Panc1 (cell line): ENCODE measurements at places on chromosomes 6 and 20. TPM values are rescaled to one million over a fixed set of nuclear protein-coding genes. Genes with fewer than 3 reads are reported as not detected.

Gene GOPC
- 32.2 TPM for total RNA-seq

Gene OR2B2
- total RNA-seq: not detected

Gene GRM1
- total RNA-seq: not detected

Gene RAET1G
- total RNA-seq: 1.2 TPM

Gene ZBTB46
- total RNA-seq: 15.2 TPM

Gene RHAG
- total RNA-seq: 0.23 TPM

Gene PXMP4
- total RNA-seq: 12.0 TPM

Gene GTSF1L
- not detected for total RNA-seq

Gene GJA10
- not detected for total RNA-seq

Gene TRAPPC3L
- not detected for total RNA-seq

Gene MRPL14
- 82.0 TPM for total RNA-seq

DNA sequence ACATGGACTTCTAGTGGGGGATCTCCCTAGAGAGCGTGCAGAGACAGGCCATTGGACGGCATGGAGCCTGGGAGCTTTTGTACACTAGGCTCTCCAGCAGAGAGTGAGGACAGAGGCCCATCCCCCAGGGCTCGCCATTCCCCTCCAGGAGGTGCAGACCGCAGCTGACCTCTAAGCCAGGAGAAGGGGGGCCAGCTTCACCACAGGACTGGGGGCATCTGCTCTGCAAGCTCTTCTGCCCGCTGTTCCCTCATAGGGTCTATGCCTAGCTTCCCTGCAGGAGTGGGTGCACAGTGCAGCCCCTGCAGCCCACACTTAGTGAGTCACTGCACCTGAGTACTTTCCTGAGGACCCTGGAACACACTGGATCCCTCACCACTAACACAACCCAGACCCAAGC is 94.4 kb downstream of the FHL5 start:
- no peaks in the 10 kb centered on the region for H3K36me3 ChIP-seq
- DNase-seq: no peak

DNA sequence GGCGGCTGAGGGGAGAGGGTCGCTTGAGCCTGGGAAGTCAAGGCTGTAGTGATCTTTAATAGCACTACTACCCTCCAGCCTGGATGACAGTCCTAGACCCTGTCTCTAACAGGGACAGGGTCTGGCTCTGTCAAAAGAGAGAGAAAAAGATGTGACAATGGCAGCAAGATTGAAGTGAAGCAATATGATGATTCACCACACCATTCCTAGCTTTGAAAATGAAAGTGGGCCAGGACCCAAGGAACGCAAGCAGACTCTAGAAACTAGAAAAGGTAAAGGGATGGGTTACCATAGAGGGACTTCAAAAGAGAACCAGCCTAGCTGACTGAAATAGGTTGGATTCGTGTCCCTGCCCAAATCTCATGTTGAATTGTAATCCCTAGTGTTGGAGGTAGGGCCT is 426.9 kb downstream of the HTR1B start:
- H3K4me1 ChIP-seq: peaks cover 3% of the 10 kb centered on the region; the same call in 1 of the 2 replicates
- H3K36me3 ChIP-seq: no peaks in the 10 kb centered on the region
- H3K27me3 ChIP-seq: no peaks in the 10 kb centered on the region
- no peak for DNase-seq
- no peak overlapping the region for H3K27ac ChIP-seq
- H3K4me3 ChIP-seq: no peak overlapping the region

DNA sequence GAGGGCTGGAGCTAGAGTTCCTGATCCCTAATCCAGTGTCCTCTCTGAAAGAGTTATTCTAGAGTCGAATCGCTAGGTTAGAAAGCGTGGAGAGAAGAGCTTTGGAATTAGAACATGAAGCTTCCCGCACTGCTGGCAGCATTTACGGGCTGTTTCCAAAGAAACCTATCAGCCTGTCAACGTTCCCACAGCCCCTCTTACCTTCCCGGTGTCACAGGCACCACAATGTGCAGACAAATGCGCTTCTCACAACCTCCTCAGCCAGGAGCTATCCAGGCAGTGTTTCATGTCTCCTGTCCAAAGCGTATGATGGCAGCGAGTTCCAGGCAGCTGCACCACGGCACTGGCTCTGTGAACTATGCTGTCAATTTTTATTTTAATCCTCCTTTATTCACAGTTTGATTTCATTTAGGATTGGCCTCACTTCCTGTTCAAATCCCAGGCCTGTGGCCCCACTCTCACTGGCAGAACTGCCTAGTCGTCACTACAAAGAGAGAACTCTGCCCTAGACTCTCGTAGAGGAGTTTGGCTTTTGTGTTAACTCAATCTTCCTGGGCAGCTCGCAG is 322.8 kb upstream of the SOX4 start:
- no peak overlapping the region for H3K27ac ChIP-seq
- H3K36me3 ChIP-seq: no peaks in the 10 kb centered on the region
- H3K4me1 ChIP-seq: no peaks in the 10 kb centered on the region
- no peak for DNase-seq

- no peak overlapping the region for H3K27ac ChIP-seq
- no peak overlapping the region for H3K4me3 ChIP-seq
- H3K36me3 ChIP-seq: no peaks in the 10 kb centered on the region
- no peaks in the 10 kb centered on the region for H3K4me1 ChIP-seq
- no peak for DNase-seq
Observed at GRCh38 chr20:21111416-21111815, 5.3 kb upstream of the LINC00237 start.

DNA sequence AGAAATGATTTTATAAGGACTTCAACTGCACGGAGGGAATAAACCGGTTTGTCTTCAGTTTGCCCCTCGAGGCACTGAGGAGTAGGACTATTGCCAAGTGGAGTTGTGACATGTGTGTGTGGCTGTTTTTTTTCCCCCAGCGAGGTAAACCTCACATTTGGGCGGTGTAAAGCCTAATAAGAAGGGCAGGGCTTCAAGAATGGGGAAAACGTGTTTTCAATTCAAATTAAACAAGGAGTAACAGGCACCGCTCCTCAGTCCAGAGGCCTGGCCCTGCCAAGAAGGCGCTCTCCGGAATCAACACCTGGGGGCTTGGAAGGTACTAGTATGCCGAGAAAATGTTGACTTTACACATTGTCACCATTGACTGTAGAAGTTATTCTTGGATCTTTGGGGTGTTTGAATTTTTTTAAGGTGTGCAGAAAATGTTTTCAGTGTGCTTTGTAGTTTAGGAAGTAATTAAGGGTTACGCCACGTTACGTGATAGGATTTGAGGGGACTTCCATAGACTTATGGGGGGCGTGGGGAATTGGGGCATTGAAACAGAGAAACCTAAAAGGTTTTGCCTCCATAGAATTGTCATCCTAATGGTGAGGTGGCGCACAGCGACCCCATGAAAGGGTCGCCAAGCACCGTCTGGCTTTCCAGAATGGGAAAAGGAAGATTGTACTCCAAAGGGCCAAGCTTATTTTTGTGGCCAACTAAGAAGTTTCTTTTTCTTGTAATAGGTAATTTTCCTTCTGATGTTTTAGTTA is 791 bp downstream of the ADGRG6 start:
- H3K27ac ChIP-seq: peak overlapping the region; percentile 100
- H3K4me1 ChIP-seq: peaks cover 44% of the 10 kb centered on the region
- peak overlapping the region; percentile 78 for H3K4me3 ChIP-seq
- DNase-seq: no peak
- H3K27me3 ChIP-seq: no peaks in the 10 kb centered on the region

- no peak for DNase-seq
- H3K27me3 ChIP-seq: no peaks in the 10 kb centered on the region
- no peak overlapping the region for H3K4me3 ChIP-seq
- H3K27ac ChIP-seq: no peak overlapping the region
Observed at GRCh38 chr6:105322499-105323225, 80.2 kb downstream of the PREP start.

DNA sequence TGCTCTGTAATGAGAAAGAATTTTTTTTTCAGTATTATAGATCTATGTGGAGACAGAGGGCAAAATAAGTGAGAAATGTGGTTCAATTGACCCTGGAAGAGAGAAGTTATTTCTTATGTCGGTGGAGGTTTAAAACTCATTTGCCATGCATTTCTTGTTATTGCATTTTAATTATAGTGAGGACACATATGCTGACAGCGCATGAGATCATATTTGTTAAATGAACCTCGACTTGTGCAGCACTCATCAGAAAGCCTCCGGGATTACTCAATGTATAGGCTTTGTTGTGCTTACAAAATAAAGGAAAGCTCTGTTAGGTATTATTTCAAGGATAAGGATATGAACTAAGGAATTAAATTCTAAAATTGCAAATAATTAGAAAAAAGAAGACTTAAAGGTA is 915.1 kb upstream of the MAP3K7 start:
- H3K36me3 ChIP-seq: no peaks in the 10 kb centered on the region
- H3K27ac ChIP-seq: no peak overlapping the region
- no peak overlapping the region for H3K4me3 ChIP-seq
- H3K27me3 ChIP-seq: no peaks in the 10 kb centered on the region

DNA sequence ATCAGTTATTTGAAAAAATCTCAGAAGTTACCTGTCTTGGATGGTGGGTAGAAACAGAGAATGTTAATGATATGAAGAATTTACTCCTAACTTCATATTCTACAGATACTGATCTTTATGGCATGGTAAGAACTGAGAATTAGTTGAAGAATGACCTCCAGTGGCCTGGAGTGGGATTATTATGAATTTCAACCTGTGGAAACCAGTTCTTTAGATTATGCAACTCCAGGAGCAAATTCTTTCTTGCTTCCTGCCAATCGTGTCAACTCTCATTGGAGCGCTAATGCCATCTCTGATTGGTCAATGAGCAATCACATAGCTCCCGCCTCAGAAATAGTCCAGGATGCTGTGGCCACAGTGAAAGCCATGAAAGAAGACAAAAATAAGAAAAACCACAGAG is 40.6 kb downstream of the LYRM2 start:
- H3K27me3 ChIP-seq: no peaks in the 10 kb centered on the region
- no peaks in the 10 kb centered on the region for H3K4me1 ChIP-seq
- H3K4me3 ChIP-seq: no peak overlapping the region
- H3K27ac ChIP-seq: no peak overlapping the region

GRCh38 chr20:3751675-3752385 is 15.7 kb downstream of the ADISSP start:
- no peak overlapping the region for H3K27ac ChIP-seq
- H3K27me3 ChIP-seq: peaks cover 6% of the 10 kb centered on the region
- H3K4me1 ChIP-seq: no peaks in the 10 kb centered on the region; the same call in 1 of the 2 replicates
- peak overlapping the region; percentile 44 for H3K4me3 ChIP-seq
- DNase-seq: no peak
- no peaks in the 10 kb centered on the region for H3K36me3 ChIP-seq

- no peak for DNase-seq
- H3K36me3 ChIP-seq: peaks cover 3% of the 10 kb centered on the region; the same call in 1 of the 2 replicates
- peaks cover 3% of the 10 kb centered on the region; the same call in 1 of the 2 replicates for H3K4me1 ChIP-seq
- H3K27me3 ChIP-seq: no peaks in the 10 kb centered on the region
Observed at GRCh38 chr6:10555625-10556309, 34.6 kb downstream of the GCNT2 start.

- H3K36me3 ChIP-seq: no peaks in the 10 kb centered on the region
- H3K27ac ChIP-seq: no peak overlapping the region
- no peaks in the 10 kb centered on the region for H3K4me1 ChIP-seq
- no peak overlapping the region for H3K4me3 ChIP-seq
- H3K27me3 ChIP-seq: no peaks in the 10 kb centered on the region
Observed at GRCh38 chr6:126302191-126302590, 37.7 kb upstream of the CENPW start.

DNA sequence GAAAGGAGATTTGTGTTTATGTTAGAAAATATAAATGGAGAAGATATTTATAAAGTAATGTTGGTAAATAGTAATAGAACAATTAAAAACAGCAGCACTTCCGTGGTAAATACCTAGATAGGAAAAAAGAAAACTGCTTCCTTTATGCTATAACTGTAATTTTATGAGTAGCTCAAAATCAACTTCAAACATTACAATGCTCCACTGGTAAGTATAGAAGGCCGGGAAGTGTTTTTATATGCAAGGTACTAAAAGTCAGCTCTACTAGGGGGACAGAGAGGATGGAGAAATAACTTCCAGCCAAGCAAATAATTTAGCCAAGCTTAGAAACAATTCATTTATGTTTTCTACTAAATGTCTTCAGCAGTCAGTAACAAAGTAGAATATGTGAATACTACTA is 56.7 kb downstream of the ARHGAP18 start:
- H3K36me3 ChIP-seq: no peaks in the 10 kb centered on the region
- H3K4me3 ChIP-seq: no peak overlapping the region
- peak overlapping the region; percentile 63; the same call in 1 of the 2 replicates for H3K27ac ChIP-seq

DNA sequence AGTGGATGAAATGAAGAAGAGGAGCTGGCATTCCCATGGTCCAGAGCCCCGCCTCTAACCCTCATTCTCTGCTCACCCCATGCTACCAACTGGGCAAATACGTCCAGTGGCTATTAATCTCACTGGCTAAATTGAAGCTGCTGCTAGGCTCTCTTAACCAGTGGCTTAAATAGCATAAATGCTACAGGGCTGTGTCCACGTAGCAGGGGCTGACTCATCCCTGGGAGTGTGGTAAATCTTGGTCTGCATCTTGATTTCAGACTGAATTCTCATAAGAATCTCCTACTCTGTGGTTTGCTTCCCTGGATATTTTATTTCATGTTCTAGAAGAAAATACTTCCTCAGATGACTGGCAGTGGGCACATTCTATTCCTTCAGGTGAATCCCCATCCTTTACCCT is 193.1 kb upstream of the ARG1 start:
- H3K4me1 ChIP-seq: no peaks in the 10 kb centered on the region
- H3K27ac ChIP-seq: no peak overlapping the region
- DNase-seq: no peak
- no peaks in the 10 kb centered on the region; the same call in 1 of the 2 replicates for H3K27me3 ChIP-seq

- H3K27me3 ChIP-seq: no peaks in the 10 kb centered on the region
- H3K4me3 ChIP-seq: no peak overlapping the region
- DNase-seq: no peak
- H3K36me3 ChIP-seq: peaks cover 11% of the 10 kb centered on the region
- H3K4me1 ChIP-seq: no peaks in the 10 kb centered on the region; the same call in 1 of the 2 replicates
Observed at GRCh38 chr20:46682063-46682821, 7.0 kb downstream of the TP53RK start.

- no peaks in the 10 kb centered on the region for H3K4me1 ChIP-seq
- H3K27ac ChIP-seq: no peak overlapping the region
- DNase-seq: no peak
Observed at GRCh38 chr20:35269055-35269781, 8.7 kb downstream of the MMP24OS start.

- no peaks in the 10 kb centered on the region for H3K4me1 ChIP-seq
- H3K4me3 ChIP-seq: no peak overlapping the region
- no peaks in the 10 kb centered on the region for H3K27me3 ChIP-seq
- no peak overlapping the region for H3K27ac ChIP-seq
- no peaks in the 10 kb centered on the region for H3K36me3 ChIP-seq
Observed at GRCh38 chr6:5619249-5619648, 357.9 kb downstream of the FARS2 start.

GRCh38 chr20:9215539-9215938 is 146.7 kb downstream of the PLCB4 start:
- H3K4me1 ChIP-seq: no peaks in the 10 kb centered on the region
- H3K36me3 ChIP-seq: no peaks in the 10 kb centered on the region
- no peak overlapping the region for H3K4me3 ChIP-seq
- H3K27me3 ChIP-seq: no peaks in the 10 kb centered on the region

GRCh38 chr6:20341564-20341963 is 60.1 kb upstream of the E2F3 start:
- H3K4me1 ChIP-seq: no peaks in the 10 kb centered on the region
- no peak overlapping the region for H3K4me3 ChIP-seq
- H3K27ac ChIP-seq: no peak overlapping the region
- H3K27me3 ChIP-seq: peaks cover 9% of the 10 kb centered on the region; the same call in 1 of the 2 replicates
